Astrocyte of the spinal cord (primary cell): ENCODE measurements at places on chromosomes 11 and 22.
A peak's percentile ranks its signal among the peaks of the same experiment; 100 is the strongest.

DNA sequence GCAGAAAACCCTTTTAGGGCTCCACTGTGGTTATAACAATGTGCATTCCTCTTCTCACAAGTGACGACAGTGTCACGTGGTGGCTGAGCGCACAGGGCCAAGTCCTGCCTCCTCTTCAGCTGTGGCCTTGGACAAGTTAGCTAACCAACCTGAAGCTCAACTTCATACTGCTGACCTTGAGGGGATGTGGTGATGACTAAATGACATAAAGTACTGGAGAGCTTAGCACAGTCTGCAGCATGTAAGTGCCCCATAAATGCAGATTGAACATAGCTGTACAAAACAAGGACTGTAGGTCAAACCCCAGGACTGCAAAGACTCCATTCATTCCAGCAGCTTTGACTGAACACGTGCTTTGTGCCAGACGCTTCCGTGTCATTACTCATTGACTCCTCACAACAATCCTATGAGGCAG, 20.1 kb upstream of the MRGPRX2 start:
- peak; percentile 92 for DNase-seq

DNA sequence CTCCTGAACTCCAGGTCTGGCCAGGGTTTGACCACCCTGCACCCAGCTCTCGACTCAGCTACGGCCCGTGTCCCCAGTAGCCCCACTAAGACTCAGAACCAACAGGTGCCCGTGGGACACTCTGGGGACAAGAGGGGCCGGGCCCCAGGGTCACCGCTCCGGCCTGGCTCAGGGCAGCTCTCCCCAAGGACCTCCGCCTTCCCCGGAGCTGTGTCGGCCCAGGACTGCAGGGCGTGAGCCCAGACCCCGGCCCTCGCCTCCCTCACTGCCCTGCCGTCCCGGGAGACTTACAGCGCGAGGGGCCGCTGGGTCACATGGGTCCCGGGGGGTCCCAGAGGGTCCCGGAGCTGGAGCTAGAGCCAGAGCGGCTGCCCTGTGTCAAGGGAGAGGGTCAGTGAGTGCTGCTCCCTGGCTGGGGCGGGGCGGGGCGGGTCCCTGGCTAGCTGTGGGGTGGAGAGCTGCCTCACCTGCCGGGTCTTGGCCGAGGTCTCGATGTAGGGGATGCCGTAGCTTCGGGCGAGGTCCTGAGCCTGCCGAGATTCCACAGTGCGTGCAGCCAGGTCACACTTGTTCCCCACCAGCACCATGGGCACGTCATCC, 2.3 kb downstream of the HRAS start:
- DNase-seq, result no peak

DNA sequence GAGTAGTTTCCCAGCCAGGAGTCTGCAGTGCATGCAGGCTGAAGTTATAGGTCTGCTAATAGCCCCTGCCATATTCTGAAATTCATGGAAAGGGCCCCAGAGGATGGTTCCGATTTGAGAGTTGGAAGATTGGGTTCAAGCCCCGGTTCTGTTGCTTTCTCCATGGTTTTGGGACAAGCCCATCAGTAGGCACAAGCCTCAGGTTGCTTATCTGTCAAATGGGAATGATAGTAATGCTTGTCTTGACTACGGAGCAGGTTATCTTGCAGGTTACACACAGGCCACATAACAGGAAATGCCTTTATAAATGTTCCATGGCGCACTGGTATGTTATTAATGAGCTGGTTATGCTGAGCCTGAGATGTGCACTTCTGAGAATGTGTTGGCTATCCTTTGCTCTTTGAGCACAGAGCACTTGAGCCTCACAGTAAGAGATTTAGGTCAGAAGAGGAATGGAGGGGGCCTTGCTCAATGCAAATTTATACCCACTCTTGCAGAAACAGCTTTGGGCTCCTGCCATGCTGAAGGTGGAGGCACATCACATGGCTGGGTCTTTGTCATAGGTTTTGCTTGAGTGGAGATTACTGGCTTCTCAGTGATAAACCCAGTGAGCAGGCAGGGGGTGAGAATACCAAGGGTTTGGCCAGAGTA, 47.1 kb downstream of the ZNRF3 start:
- DNase-seq, result no peak

GRCh38 chr11:95520369-95521132, 269.0 kb downstream of the FAM76B start:
- DNase-seq, result no peak

DNA sequence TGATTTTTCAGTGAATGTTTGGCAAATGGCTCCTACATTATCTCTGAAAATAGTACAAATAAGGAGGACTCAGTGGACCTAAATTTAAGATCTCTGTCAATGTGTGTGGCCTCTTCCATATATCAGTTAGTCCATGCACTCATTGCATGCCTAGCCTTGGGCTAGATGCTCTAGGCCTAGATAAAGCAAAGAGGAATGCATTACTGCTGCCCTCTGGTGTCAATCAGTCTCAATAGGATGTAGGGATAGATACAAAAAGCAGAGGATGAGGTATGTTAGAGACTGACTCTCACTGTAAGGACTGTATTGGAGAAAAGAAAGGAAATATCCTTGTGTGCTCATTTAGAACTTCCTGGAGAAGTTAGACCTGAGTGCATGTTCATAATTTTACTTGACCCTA, 42.0 kb downstream of the MS4A2 start:
- no peak for DNase-seq

- peak; percentile 43 for DNase-seq
Measured at GRCh38 chr11:27563201-27563600, 56.6 kb upstream of the LIN7C start.
